ENCODE measurements at places on chromosomes 1 and 21.

- no peak for DNase-seq
These were observed 55.3 kb upstream of the EIF4G3 start for GRCh38 chr1:21232044-21232443.

GRCh38 chr1:4671828-4672227 lies 17.4 kb downstream of the AJAP1 start:
- DNase-seq, result no peak

- peak; percentile 50 for DNase-seq
These were observed 25.7 kb downstream of the RAB7B start for GRCh38 chr1:205977402-205978014.

DNA sequence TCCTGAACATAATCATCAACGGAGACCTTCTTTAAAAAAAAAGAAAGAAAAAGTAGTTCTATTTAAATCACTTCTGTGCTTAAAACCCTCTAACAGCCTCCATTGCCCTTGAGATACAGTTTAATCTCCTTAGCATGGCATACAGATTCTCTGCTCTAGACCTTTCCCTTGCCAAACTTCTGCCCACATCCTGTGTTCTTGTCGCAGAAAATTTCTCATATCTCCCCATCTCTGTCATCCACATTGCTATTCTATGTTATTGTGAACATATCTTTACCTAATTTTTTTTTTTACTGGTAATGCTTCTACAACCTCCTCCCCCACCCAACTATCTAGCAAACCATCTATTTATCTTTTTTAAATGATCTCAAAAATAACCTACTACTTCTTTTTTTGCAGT lies 135.7 kb upstream of the PROX1 start:
- DNase-seq, result no peak

Measured in KG1 (cell line).